NCI-H146 (cell line): ENCODE measurements at places on chromosomes 11 and 22.
A peak's percentile ranks its signal among the peaks of the same experiment; 100 is the strongest.

GRCh38 chr11:2096011-2096918, 42.9 kb downstream of the IGF2 start:
- no peak for DNase-seq

- no peak for DNase-seq
These were observed 172.3 kb downstream of the AASDHPPT start for GRCh38 chr11:106249617-106250239.

DNA sequence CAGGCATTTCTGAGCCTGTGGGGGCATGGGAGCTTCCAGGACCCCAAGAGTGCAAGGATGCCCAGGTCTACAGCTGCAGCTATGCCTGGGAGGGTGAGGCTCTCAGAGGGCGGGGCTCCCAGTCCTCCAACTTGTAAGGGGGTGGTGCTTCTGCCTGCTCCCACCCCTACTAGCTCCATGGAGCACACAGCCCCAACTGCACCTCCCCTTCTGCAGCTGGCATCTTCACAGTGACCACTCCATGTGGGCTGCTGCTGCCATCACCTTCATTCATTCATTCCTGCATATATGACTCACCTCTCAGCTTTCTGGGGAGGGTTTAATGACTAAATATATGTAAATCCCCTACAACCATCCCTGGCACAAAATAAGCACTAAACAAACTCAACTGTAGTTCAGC, 43.8 kb downstream of the CHST1 start:
- no peak for DNase-seq

- no peak for DNase-seq
These were observed 13.0 kb upstream of the CKAP5 start for GRCh38 chr11:46858920-46859546.

DNA sequence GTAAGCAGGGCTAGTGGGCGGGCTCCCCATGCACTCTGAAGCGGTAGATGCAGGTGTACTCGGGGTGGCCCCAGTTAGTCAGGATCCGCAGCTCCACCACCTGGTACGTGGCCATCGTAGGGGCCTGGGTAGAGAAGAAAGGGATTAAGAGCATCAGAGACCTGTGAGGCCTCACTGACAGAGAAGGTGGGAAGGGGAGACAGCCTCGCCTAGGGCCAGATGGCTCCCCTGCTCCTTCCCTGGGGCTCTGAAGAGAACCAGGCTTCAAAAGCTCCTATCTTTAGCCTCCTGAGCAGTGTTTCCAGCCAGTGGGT, 19.6 kb downstream of the SUN2 start:
- DNase-seq = no peak

- DNase-seq = peak; percentile 44
These were observed 74.5 kb upstream of the LMO1 start for GRCh38 chr11:8338138-8338537.

GRCh38 chr11:61926235-61926634, 8.9 kb upstream of the RAB3IL1 start:
- DNase-seq = no peak
